ENCODE measurements at places on chromosomes 11 and 22.

DNA sequence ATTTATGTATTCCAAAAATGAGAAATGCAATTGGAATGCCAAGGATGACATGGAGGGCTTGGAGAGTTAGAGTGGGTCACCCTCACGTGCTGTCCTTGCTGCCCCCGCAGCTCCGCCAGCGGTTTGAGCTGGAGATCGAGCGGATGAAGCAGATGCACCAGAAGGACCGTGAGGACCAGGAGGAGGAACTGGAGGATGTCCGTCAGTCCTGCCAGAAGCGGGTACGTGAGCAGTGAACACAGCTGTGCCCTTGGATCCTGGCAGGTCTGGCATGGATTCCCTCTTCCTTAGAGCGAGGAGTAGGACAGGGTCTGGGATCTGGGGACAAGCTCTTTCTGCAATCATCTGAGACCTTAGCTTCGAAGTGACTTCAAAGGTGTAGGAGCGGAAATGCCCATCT, 166.2 kb downstream of the MYO18B start:
- no peak for DNase-seq

- no peak for DNase-seq
Measured at GRCh38 chr22:49183826-49184216, 643.9 kb downstream of the BRD1 start.

GRCh38 chr11:118079491-118079890, 2.6 kb downstream of the TMPRSS4 start:
- DNase-seq: no peak

DNA sequence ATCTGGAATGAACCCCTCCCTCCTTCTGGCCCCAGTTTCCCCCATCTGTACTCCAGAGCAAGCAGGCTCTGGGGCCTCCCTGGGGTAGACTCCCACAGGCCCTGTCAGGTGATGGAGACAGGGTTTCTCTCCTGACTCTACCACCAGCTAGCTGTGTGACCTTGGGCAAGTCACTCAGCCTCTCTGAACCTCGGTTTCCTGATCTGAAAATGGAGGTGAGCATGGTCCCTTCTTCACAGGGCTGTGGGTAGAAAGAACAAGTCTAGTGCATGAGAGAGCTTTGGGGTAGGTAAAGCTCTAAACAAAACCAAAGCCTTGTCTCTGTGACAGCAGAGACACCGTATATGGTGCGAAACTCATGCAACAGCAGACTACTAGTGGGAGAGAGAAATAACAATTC, 5.6 kb downstream of the CD5 start:
- no peak for DNase-seq

DNA sequence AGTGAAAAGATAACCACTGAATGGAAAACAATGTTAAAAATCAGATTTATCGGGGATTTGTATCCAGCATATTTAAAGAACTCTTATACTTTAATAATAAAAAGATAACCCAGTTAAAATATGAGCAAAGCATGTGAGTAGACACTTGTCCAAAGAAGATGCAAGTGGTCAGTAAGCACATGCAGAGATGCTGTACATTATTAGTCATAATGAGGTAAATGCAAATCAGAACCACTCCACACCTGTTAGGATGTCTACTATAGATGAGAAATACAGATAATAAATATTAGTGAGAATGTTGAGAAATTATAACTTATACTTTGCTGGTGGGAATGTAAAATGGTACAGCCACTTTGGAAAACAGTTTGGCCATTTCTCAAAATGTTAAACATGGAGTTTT, 28.0 kb downstream of the QSER1 start:
- DNase-seq: no peak

DNA sequence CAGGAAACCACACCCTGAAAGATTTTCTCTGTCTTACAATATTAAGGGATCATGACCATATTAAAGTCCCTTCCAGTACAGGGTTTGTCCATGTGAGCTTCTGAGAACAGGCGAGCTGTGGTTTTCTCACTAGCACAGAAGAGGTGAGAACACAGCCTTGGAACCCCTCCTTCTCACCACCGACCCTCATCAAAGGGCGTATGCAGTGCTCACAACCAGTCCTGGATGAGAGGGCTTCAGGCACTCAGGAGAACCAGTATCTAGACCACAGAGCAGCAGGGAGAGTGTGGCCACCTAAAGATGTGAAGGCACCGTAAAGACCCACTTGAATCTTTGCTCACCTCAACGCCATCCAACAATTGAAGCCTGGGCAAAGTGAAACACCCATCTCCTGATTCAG, 397.0 kb downstream of the ETS1 start:
- DNase-seq: no peak

- no peak for DNase-seq
Measured at GRCh38 chr11:44379141-44380008, 69.4 kb upstream of the ALX4 start.

- DNase-seq: no peak
Measured at GRCh38 chr11:35404388-35404775, 15.0 kb downstream of the SLC1A2 start.
